Epithelial cell of proximal tubule (primary cell): ENCODE measurements at places on chromosomes 16 and 17. TPM values are rescaled to one million over a fixed set of nuclear protein-coding genes. Genes with fewer than 3 reads are reported as not detected.

- DNase-seq, result no peak
Observed at GRCh38 chr17:3003296-3004149, 59.9 kb downstream of the OR1D5 start.

DNA sequence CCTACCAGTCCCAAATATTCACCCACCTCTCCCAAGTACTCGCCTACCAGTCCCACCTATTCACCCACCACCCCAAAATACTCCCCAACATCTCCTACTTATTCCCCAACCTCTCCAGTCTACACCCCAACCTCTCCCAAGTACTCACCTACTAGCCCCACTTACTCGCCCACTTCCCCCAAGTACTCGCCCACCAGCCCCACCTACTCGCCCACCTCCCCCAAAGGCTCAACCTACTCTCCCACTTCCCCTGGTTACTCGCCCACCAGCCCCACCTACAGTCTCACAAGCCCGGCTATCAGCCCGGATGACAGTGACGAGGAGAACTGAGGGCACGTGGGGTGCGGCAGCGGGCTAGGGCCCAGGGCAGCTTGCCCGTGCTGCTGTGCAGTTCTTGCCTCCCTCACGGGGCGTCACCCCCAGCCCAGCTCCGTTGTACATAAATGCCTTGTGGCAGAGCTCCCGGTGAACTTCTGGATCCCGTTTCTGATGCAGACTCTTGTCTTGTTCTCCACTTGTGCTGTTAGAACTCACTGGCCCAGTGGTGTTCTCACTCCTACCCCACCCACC lies 29.8 kb downstream of the POLR2A start:
- no peak for DNase-seq

GRCh38 chr17:72416054-72416675 lies 295.3 kb downstream of the SOX9 start:
- DNase-seq, result no peak

- no peak for DNase-seq
Observed at GRCh38 chr16:69924041-69924775, 26.9 kb upstream of the CLEC18A start.

DNA sequence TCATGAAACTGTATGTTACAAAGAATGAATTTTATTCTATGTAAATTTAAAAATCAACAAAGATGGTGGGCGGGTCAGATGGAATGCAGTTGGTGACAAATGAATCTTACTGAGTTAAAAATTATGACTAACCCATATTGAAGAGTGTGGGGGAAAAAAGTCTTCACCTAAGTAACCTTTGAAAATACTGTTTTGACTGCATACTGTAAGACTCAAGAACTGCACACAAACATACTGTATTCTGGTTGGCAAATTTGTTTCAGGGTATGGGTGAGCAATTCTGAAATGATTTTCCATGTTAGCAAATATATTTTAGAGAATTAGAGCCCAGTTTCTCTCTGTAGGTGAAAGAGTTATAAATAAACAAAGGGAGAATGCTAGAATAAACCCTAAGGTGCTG lies 153.7 kb upstream of the KCNJ18 start:
- no peak for DNase-seq

DNA sequence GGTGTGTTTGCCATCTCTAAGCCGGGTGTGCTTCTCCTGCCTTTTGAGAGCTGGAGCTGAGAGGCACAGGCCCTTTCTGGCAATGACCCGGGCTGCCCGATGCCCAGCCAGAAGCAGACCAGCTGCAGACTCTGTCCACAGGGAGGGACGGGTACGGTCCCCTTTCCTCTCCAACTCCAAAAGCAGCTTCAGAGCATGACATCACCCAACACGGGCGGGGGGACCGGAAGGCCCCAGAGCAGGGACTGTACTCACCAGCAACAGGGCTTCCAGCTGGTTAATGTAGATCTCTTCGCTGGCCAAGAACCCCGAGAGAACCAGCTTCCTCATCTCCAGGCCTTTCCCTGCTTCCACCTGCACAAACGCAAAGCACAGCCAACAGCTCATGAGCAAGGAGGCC lies 79.4 kb downstream of the ABR start:
- no peak for DNase-seq

DNA sequence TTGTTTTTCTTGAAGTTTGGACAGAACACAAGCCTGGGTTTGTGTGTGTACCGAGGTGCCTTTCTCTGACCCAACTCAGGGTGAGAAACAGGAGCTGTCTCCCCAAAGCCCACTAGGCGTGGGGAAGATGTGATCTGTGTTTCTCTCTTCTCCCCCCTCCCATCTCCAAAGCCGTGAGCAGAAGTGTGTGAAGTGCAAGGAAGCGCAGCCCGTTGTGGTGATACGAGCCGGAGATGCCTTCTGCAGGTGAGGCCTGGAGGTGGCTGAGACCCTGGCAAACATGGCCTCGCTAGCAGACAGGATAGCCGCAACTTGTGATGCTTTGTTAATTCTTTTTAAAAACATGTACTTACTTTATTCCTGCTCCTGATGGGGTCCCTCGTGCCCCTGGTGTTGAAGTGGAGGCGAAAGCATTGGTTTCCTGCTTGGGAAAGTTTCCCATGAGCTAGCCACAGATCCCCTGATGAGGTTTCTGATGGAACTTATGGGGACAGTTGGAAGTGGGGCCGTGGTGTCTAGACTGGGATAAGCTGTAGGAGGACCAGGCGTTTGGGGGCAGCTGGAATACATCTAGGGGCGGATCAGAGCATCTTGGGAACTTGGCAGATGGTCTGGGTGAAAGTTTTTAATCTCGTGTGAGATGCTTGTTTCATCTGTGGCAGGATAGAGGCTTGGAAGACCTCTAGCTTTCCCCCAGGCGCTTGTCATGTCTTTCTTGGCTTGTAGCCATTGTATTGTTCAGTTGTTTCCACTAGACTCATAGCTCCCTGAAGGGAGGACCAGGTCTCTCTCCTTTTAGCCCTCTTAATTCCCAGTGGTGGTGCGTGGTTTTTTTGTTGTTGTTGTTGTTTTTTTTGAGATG lies 893 bp downstream of the CTU2 start:
- no peak for DNase-seq

DNA sequence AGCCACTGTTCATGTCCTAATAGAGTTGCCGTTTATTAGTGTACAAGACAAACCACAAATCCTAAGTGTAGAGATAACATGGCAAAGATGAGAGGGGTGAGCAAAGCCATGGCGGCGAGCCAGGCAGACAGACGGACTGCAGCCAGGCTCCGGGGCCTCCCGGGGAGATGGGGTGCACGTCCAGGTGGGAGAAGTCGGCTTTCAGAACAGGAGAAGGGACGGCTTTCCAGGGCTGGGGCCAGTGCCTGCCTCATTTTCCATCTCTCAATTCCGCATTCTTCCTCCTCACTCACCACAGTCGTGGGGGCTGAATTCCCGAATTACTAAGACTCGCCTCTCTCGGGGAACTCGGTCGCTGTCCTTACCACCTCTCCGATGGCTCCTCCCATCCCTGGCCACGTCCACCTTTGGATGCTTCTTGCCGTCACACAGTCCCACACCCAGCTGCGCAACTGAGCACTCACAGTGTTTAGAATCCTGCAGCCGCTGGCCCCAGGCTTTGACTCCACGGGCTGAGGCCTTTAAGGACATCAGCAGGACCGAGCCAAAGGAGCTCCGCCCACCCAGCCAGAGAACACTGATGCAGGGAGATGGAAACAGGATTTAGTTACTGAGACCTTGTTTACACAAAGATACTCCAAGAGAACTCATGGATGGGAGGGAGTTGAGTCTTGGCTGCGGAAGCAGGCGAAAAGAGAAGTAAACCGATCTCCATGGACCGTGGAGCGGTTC lies 59.7 kb downstream of the RNF112 start:
- no peak for DNase-seq

- no peak for DNase-seq
Observed at GRCh38 chr17:64778240-64779097, 116.4 kb upstream of the SMURF2 start.

- no peak for DNase-seq
Observed at GRCh38 chr16:86213437-86214205, 296.7 kb upstream of the FOXF1 start.

- DNase-seq, result no peak
Observed at GRCh38 chr17:19348806-19349205, 13.7 kb downstream of the B9D1 start.

GRCh38 chr17:78172249-78173051 lies 4.1 kb downstream of the SYNGR2 start:
- no peak for DNase-seq

DNA sequence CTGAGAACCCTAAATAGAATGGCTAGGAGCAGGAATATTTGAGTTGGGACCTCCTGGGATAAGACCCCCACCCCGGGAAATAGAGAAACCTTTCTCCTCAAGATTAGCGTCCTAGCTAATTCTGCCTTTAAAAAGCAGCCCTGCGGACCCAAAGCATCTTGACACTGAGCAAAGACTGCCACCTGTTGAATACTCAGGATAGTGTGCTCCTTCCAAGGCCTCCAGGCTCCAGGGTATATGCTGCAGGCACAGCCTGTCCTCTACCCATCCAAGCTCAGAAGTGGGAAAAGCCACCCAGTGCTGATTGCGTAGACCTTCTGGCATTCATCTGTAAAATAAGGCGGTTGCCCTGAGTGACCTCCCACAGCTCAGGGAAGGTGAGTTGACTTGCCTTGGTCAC lies 456.2 kb upstream of the DYNLRB2 start:
- DNase-seq, result peak; percentile 39

- DNase-seq, result no peak
Observed at GRCh38 chr16:23244122-23244521, 58.0 kb upstream of the SCNN1B start.

GRCh38 chr16:85921026-85921425 lies 22.1 kb downstream of the IRF8 start:
- DNase-seq, result no peak

GRCh38 chr17:80805032-80805751 lies 186.4 kb upstream of the CHMP6 start:
- DNase-seq, result no peak

DNA sequence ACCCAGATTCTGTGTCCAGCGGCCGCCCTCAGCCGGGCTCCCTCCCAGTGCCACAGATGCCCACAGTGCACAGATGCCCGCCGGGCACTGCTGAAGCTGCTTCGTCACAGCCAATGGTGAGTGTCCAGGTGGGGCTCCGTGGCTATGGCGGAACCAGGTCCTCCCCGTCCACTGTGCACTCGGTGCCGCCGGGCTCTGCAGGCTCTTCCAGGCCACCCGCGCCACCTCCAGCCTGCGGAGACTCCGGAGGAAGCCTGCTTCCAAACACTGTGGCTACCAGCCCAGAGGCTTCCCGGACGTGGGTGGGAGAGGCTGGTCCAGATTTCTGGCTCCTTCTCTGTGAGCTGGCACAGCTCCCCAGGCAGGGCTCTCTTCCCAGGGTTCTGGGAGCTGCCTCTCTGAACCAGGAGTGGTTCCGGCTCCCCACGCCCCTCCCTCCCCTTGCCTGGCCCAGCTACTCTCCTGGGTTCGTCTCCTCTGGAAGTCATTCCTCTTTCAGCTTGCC lies 2.8 kb upstream of the PYCR1 start:
- DNase-seq, result no peak

GRCh38 chr17:35023538-35023937 lies 40.0 kb downstream of the RFFL start:
- no peak for DNase-seq

DNA sequence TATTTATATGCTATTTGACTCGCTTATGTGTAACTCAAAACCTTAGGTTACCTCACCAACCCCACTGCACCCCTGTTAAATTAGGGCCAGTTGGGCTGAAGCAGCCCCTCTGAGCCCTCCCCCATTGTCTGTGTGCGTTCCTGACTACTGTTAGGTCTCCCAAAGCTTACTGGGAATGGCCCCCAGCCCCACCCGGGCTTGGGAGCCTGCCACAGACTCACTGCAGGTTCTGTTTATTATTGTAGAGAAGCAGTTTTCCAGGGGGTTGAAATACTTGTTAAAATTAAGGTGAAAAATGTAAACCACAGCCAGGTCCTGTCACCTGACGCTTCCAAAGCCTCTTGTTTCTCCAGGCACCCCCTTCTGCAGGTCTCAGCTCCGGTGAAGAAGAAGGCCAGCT lies 151.7 kb downstream of the FOXL1 start:
- DNase-seq, result no peak

GRCh38 chr16:14097182-14097959 lies 26.3 kb downstream of the MRTFB start:
- no peak for DNase-seq

- no peak for DNase-seq
Observed at GRCh38 chr16:71895679-71896365, 491 bp downstream of the IST1 start.

DNA sequence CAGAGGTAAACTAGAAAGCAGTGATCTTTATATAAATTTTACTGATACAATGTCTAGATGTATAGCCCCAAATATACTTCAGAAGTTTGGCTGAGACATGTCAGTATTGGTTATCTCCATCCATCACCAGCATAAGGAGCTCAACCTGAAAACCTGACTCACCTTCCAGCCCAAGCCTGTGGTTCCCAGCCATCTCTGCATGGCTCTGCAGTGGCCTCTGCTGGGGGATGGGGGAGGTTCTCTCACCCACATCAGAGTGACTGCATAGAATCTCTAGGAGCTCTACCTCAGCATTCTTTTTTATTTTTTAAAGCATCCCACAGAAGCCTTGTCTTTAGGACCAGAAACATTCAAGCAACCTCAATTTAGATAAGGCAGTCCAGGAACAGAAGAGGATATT lies 27.3 kb downstream of the USP7 start:
- no peak for DNase-seq

DNA sequence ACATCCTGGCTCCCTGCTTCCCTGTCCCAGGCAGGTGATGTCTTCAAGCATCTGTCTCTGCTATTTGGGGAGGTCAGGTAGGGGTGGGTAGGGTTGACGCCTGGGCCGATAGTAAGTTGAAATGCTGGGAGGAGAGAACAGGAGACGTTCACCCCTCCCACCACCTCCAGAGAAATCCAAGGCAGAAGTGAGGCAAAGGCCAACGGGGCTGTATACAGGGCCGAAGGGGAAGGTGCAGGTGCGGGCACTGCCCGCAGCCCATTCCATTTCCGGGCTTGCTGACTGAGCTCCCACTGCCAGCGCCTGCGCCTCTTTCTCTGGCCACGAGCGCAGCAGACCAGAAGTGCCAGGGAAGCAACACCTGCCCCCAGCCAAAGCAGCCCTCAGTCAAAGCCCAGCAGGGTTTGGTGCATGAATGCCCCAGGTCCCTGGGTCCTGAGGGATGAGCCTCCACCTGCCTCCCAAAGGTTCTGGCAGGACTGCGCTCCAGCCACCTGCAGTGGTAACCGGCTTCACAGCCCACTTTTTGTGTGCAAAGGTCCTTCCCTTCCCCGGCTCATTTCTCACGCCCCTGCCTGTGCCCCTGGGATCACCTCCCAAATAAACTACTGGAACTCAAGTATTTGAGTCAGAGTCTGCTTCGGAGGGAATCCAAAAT lies 127.6 kb upstream of the TNRC6C start:
- no peak for DNase-seq

The HIC1 gene
- total RNA-seq, result 2.7 and 4.1 TPM in 2 replicates

The ELMO3 gene
- total RNA-seq, result 4.0 and 11.0 TPM in 2 replicates

The KRT32 gene
- total RNA-seq, result not detected in 2 replicates

The RHOT2 gene
- 73.8 and 85.8 TPM in 2 replicates for total RNA-seq

The TBC1D3C gene
- total RNA-seq, result not detected in 2 replicates

The CLEC18B gene
- 0.43 and 18.7 TPM in 2 replicates for total RNA-seq

The ZNF750 gene
- 0.29 and 0.40 TPM in 2 replicates for total RNA-seq

The PPP1R1B gene
- not detected in 2 replicates for total RNA-seq

The PPP1R27 gene
- 0.17 and 0.36 TPM in 2 replicates for total RNA-seq

The MYL4 gene
- not detected in 2 replicates for total RNA-seq
